ENCODE measurements at places on chromosomes 3 and 15. TPM values are rescaled to one million over a fixed set of nuclear protein-coding genes. Genes with fewer than 3 reads are reported as not detected.

CTXN2 gene
- total RNA-seq, result not detected

GPR87 gene
- total RNA-seq, result 0.12 TPM

CNTN3 gene
- total RNA-seq, result 8.1 TPM

ZMYND10 gene
- total RNA-seq, result 3.9 TPM

SPESP1 gene
- total RNA-seq, result 1.6 TPM

CISH gene
- total RNA-seq, result 36.6 TPM

TBCCD1 gene
- total RNA-seq, result 17.9 TPM

GOLGA6A gene
- not detected for total RNA-seq

GP5 gene
- 1.6 TPM for total RNA-seq

Measured in metanephros (tissue), 2 donors.